ENCODE measurements at places on chromosomes 7 and 10. TPM values are rescaled to one million over a fixed set of nuclear protein-coding genes. Genes with fewer than 3 reads are reported as not detected.

GRCh38 chr10:120710076-120710475 is 141.1 kb upstream of the WDR11 start:
- DNase-seq = no peak

DNA sequence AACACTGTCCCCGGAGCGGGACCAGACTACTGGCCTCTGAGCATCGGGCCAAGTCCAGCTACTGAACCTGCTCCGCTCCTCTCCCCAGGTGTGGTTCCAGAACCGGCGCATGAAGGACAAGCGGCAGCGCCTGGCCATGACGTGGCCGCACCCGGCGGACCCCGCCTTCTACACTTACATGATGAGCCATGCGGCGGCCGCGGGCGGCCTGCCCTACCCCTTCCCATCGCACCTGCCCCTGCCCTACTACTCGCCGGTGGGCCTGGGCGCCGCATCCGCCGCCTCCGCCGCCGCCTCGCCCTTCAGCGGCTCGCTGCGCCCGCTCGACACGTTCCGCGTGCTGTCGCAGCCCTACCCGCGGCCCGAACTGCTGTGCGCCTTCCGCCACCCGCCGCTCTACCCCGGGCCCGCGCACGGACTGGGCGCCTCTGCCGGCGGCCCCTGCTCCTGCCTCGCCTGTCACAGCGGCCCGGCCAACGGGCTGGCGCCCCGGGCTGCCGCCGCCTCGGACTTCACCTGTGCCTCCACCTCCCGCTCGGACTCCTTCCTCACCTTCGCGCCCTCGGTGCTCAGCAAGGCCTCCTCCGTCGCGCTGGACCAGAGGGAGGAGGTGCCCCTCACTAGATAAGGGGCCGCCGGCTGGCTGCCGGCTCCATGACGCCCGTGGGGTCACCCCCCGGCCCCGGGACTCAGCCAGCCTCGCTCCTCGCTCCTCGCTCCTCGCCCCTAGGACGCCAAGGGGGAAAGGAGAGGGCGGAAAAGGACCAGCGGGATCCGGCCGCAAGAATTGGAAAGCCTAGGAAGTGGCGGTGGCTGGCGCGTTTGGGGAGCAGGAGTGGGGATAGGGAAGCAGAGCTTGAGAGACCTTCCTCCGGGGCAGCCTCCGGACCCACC is 3.4 kb downstream of the EVX1 start:
- DNase-seq = no peak

DNA sequence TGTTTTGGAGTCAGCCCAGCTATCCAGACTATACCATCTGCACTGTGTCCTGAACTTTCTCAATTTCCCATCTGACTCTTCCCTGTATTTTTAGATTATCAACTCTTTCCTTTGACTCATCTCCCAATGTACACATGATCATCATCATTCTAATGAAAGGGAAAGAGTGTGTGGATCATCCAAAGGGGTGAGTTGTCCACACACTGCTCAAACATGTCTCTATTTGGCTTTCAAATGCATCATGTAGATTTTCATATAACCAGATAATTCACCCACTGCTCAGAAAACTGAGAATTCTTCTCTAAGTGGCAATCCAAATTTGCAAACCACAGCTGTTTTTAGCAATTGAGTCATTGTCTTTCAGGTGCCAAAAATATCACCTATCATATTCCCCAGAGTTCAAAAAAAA is 190.2 kb upstream of the HPS1 start:
- no peak for DNase-seq

The AZGP1 gene
- total RNA-seq = 0.52 TPM

The SLC18A2 gene
- 0.05 TPM for total RNA-seq

The OR2A42 gene
- not detected for total RNA-seq

DNA sequence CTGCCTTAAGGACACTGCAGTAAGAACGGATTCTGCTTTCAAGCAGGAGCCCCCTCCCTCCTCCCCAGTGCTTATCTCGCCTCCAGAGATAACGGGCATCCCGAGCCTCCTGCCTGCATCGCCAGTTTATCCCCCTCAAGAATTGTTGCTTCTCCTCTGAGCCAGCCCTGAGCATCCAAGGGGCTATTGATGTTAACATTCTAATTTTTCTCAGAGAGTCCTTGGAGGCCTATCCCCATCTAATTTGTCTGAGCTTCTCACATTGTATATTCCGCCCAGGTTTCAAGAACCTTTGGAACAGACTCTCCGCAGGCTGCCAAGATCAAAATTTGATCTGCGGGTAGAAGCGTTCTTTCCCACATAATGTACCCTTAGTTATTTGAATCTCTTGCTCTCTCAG is 180.0 kb downstream of the GFRA1 start:
- DNase-seq = no peak

The DEPP1 gene
- 0.50 TPM for total RNA-seq

GRCh38 chr10:118484152-118484871 is 111.1 kb downstream of the PRLHR start:
- DNase-seq = no peak

DNA sequence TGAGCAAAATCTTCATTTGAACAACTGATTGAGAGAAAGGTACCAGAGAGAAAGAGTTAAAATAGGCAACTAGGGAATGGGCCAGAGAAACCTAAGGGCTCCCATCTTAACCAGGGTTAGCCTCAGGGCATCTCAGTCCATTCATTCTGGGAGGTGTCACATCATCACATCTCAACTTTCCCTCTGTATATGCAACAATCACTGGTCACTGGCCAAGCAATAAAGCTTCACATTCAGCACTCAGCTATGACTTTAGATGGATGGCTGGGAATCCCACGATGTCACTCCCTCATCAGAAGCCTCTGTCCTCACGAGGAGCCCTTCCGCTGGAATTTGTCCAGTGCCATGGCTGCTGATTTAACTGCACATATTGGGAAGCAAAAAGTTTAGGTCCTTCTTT is 172.1 kb upstream of the MGMT start:
- no peak for DNase-seq

- DNase-seq = no peak
Observed at GRCh38 chr7:156257904-156258303, 382.7 kb upstream of the RNF32 start.

DNA sequence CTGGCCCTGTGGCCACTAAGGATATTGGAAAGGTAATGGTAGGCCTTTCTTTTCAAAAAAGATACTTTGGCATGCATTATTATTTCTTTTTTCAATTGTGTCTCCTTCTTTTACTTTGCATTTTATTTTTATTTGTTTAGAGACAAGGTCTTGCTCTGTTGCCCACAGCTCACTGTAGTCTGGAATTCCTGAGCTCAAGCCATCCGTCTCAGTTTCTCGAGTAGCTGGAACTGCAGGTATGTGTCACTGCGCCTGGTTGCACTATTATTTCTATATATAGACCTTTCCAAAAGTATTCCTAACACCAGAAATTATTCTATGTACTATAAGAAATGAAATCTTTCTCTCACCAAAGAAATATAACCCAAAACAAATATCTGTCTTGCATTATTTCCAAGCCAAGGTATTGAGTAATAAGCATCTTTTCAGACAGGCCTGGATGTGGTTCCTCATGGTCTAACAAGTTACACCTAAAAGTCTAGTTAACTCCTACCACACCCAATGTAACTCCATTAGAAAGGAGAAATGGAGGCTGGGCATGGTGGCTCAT is 500.8 kb upstream of the ANKRD30A start:
- DNase-seq = no peak

- DNase-seq = no peak
Observed at GRCh38 chr7:1663857-1664651, 6.0 kb upstream of the ELFN1 start.

The C10orf53 gene
- total RNA-seq = not detected

DNA sequence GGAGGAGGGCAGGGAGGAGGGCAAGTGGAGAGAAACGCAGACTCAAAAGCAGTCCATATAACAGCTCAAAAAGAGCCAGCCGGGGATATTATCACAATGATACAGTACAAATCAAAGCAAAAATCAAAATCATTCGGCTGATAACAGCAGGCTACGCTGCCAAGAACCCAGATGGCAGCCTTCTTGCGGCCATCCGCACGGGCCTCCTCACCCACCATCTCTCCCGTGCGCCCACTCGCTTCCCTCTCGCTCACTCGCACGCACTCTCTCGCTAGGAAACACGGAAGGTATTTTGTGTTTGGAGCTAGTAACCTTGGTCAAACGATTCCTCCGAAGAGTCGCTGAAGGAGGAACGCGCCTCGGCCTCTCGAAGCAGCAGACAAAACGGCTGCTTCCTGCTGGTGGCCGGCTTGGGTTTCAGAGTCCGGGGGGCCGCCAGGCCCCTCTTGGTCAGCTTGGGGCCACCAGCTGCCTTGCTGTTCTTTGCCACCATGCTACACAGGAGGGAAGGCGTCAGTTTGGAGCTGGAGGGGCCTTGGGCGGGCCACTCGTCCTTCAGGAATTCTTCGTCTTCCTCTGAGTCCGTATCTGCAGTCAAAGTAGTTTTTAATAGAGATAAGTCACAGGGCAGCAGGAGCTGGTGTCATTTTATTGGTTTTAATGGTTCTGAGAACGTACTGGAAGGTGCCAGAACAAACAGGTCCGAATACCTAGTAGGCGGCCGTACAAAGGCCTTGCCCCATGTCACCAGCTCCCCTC is 68.9 kb downstream of the SLC29A4 start:
- DNase-seq = no peak

All from neural crest cell (in vitro differentiated cells).